ENCODE measurements at places on chromosomes 2 and 18.

DNA sequence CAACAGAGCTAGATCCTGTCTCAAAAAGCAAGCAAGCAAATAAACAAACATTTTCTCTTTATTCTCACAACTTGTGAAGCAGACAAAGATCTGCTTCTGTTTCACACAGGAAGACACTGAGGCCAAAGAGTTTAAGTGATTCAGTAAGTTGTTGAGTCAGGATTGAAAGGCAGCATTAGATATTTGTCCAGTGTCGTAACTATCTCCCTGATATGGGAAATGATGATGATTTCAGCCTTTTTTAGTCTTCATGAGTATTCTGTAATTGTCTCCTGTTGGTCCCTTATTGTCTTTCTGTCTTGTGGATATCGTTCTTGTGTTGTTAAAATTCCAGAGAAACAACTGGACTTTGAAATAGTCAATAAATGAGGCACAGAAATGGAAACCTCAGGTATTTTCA is 59.6 kb downstream of the GATA6 start:
- no peak for DNase-seq

DNA sequence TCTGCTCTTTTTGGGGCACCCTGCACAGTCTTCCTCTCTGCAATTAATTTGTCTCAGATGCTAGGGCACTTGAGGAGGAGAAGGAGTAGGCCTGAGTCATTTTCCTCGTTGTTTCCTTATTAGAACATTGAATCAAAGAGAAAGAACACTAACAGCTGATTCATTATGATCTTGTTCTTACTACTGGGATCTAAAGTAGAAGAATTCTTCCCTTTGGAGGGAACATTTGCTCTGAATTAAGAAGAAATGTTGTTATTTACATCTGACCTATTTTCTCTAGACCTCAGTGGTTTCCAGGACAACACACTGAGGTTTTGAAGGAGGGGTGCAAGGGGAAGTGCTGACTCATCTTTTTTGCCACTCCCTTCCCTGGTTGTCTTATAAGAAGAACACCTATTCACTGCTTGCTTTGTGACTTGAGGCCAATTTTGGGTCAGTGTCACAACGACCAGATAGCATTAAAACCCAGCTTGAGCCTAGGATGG is 24.3 kb upstream of the STAT1 start:
- DNase-seq: peak; percentile 89

GRCh38 chr18:42230636-42231035 is 275.6 kb downstream of the PIK3C3 start:
- no peak for DNase-seq

- no peak for DNase-seq
Measured at GRCh38 chr2:160266037-160266551, 66.0 kb upstream of the ITGB6 start.

DNA sequence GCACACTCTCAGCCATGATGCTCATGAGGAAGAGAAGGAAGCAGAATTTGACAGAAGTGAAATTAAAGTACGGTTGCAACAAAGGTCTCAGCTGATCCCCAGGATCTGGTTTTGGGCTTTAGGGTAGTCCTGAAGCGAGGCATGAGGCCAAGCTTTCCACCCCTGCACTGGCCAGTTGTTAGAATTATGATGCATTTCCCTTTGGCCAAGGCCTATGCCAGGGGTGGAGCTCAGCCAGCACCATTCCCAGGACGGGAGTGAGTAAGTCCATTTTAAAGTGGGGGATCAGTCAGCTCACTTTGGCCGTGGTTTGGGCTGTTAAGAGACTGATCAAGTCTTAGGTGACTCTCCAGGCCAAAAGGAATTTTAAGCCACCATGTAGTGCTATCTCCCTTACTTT is 314.5 kb upstream of the MMADHC start:
- DNase-seq: no peak

GRCh38 chr2:119475225-119475856 is 43.7 kb downstream of the TMEM37 start:
- no peak for DNase-seq

DNA sequence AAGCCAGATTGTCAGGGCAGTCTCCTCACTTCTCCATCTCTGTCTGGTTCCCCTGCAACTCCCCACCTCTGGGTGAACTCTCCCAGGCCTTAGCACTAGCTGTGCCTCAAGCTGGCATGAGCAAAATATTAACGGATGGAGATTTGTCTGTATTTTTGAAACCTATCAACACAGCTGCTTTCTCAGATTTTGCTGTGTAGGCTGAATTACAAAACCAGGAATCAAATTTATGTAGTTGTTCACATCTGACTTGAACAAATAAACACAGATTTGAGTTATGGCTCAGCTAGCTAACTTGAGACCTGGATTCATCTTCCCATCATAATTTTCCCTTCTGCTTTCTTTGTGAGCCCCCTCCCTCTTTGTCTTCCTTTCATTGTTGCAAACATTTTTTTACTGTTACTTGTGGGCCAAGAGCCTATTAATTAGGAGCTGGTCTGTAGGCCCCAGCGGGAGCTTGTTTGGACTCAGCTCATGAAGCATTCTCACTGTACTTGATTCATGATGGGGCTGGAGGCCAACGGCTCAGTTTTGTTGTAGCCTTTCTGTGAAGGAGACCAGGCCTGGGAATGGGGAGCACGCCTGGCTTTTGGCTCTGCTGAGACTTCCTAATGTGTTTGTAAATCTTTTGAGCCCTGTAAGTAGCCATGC is 164.1 kb upstream of the GATA6 start:
- no peak for DNase-seq

DNA sequence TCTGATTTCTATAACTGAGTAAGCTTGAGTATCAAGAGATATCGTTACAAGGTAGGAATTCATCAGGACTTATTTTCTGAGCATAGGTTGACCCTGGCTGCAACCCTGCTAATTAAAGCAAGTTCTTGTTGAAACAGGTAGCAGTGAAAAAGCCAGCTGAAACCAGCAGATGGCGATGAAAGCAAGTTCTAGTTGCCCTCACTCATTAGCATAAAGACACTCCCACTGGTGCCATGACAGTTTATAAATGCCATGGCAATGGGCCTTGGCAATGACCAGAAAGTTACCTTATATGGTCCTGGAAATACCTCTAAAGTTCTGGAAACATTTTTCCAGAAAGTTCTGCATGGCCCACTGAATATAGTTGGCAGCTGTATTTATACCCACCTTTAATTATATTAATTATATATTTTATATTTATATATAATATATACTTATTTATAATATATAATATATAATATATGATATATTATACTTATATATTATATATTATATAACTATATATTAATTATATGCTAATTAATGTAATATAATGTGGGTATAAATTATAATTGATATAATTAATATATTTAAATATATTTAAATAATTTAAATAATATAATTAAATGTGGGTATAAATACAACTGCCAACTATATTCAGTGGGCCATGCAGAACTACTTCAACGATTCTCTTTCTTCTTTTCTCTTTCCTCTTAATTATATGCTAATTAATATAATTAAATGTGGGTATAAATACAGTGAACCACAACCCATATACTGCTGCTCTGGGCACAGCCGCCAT is 188.0 kb downstream of the CDH7 start:
- DNase-seq: no peak

DNA sequence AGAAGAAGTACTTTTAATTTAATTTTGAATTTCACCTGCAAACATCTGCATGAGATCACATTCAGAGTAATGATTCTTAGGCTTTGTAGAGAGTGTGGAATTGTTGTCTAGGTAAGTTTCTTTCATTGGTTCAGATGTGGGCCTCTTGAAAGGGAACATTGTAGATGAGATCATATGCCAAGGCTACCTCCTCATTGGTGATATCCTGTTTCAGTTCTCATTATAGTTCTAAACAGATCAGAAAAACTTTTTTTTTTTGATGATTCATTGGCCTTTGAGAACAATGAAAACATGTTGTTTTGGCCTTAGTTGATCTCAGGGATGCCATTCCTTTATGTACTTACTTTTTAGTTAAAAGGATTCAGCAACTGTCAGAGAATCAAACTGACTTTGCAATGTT is 44.5 kb downstream of the EML6 start:
- no peak for DNase-seq

DNA sequence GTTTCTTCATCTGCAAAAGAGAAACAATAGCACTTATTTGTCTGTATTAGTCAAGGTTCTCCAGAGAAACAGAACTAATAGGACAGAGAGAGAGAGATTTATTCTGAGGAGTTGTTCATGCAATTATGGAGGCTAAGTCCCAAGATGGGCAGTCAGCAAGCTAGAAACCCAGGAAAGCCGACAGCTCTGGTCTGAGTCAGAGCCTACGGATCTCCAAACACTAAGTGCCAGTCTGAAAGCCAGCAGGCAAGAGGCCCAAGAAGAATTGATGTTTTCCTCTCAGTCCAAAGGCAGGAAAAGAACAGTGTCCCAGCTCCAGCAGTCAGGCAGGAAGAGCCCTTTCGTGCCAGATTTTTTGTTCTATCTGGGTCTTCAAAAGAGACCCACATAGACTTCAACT is 36.5 kb upstream of the SLC66A3 start:
- DNase-seq: no peak

DNA sequence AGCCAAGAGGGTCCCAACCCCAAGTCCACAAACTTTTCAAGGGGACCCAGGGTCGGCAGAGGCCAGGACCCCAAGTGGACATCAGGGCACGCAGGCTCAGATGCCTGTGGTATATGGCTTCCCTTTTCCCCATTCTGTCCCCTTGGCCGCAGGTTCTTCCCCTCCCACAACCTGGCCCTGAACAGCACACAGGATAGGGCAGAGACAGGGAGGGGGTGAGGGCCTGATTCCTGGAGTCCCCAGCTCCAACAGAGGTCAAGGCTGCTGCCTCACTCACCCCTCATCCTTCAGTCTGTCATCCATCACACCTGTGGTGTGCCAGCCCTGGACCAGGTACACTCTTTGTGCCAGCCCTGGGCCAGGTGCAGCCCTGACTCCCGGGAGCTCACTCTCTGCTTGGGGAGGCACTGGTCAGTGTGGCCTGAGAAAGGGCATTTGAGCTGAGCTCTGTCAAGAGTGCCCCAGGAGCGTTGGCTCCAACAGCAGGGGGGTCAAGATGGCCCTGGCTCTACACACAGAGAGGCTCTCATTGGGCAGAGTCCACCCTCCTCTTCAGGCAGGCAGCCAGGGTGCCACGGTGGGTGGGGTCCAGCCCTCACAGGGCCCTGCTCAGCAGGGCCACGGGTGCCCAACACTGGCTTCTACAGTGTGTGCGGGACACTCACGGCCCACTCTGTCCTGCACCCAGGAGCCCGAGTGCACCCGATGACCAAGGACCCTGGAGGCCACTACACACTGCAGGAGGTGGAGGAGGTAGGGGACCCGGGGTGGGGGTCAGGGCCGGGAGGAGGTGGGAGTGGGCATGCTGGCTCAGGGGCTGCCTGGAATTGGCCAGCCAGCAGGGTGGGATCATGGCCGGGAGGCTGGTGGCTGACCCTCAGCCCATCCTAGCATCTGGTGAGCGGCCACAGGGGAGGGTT is 1.6 kb downstream of the AGXT start:
- DNase-seq: no peak

DNA sequence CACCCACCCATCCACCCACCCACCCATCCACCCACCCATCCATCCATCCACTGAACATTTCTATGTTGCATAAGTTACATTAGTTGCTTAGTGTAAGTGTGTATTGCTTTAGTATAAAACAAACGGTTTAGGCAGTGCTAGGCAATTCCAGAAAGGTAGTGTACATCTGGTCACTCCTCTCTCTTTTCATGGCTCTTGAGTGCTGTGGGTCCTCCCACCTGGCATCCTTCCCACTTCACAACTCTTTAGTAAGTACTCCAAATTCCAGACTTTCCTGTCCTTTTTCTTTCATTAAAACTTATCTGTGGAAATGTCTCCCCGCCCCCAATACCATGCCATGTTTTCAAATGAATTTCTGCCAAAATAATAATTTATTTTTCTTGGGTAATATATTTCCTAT is 122.5 kb downstream of the PLEKHM3 start:
- DNase-seq: no peak

DNA sequence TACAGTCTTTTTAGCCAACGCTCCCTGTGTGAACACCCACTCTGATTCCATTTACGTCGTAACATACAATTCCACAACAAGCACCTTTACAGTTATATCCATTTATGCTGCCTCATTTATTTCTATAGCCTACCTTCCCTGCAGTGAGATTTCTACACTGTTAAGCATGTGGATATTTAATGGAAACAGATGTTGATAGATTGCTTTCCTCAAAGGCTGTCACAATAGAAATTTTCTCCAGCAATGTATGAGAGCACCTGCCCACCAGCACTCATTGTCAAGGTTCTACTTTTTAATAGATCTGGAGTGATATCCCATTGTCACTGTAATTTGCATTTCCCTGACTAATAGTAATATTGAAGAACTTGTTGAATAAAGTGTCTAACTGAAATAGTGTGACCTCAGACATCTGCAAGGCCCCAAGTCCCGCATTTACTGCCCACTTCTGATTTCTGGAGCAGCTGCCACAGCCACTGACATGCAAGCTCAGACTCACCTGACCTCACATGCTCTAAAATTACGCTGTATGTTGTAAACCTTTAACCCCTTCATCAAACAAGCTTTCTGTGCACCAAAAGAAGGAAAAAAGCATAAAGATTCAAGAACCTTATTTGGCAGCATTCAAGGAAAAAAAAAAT is 295.1 kb downstream of the CNTNAP5 start:
- no peak for DNase-seq

DNA sequence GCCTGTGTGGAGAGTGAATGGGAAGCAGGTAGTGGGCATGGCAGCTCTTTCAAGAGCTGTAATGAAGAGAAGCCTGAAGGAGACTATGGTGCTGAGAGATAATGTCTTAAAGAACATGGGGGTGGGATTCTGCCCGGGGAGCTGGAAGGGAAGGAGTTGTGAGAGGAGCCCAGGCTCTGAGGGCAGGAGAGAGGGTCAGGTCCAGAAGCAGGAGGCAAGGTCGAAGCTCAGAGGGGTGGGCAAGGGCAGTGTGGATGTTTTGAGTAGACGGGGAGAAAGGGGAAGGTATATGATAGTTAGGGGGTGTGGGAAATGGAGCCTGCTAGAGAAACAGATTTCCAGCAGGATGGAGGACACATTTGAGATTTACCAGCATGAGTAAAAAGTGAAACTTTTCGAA is 2.1 kb downstream of the CAPN10 start:
- no peak for DNase-seq

DNA sequence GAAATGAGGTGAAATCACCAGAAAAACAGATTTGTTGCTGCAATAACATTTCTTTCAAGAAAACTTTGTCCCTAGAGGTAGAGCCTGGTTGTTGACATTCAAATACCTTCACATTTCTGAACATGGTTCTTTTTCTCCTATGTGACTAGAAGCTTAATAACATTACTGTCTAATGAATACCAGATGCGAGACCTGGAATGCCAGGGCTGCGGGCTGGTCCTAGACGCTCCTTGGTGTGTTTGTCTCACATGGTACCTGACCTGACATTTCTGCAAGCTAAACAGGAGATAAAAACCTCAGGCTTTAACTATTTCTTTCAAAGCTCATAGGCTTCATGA is 38.5 kb downstream of the ACKR3 start:
- DNase-seq: no peak

- DNase-seq: no peak
Measured at GRCh38 chr18:31185186-31185950, 22.7 kb upstream of the DSC1 start.

All from AG09319 (cell line).